ENCODE measurements at places on chromosomes 3 and 15.

DNA sequence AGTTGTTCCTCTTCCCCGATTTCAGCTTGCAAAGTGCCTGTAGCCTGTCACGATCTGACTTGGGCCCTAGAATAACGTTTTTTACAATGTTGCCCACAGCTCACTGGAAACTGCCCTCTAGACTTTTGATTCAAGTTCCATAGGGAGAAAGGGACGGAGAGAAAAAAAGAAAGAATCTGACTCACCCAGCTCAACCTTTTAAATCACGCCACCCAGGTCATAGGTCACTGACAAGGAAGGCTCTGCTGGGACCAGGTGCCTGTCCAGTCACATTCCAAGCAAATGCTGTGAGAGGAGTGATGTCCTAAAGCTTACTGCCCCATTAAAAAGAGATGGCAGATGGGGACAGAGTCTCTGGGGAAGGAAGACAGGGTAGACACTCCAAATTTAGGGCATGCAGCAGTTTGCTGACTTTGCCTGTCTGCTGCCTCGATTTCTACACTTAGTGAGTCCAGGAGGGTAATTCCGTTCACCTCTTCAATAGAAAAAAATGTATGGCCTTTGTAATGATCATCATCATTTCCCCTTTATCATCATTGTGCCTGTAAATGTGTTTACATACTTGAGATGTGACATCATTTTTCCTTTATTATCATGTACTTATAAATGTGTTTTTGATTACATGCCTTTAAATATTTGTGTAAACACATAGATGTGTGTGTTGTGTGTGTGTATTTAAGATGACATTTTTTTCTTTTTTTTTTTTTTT, 8.4 kb upstream of the MYO1E start:
- DNase-seq = no peak

- no peak for DNase-seq
Observed at GRCh38 chr15:49079340-49080039, 33.2 kb upstream of the SECISBP2L start.

DNA sequence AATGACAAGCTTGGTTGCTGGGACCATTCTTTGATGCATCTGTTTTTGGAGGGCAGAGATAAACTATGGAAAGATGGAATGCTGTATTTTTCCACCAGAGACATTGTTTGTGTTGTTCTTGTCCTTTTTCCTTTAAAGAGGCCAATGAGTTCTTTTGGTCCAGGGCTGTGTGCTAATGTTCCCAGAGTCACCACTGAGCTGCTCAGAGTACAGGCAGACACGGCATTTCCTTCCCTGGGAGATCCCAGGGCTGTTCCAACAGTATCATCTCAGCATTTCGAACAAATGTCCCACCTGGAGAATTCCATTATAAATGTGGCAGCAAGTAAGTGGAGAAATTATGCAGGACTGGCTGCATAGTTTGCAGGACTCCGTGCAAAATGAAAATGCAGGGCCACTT, 190.6 kb downstream of the IL20RB start:
- no peak for DNase-seq

- DNase-seq = no peak
Observed at GRCh38 chr3:172107403-172107802, 68.0 kb downstream of the FNDC3B start.

DNA sequence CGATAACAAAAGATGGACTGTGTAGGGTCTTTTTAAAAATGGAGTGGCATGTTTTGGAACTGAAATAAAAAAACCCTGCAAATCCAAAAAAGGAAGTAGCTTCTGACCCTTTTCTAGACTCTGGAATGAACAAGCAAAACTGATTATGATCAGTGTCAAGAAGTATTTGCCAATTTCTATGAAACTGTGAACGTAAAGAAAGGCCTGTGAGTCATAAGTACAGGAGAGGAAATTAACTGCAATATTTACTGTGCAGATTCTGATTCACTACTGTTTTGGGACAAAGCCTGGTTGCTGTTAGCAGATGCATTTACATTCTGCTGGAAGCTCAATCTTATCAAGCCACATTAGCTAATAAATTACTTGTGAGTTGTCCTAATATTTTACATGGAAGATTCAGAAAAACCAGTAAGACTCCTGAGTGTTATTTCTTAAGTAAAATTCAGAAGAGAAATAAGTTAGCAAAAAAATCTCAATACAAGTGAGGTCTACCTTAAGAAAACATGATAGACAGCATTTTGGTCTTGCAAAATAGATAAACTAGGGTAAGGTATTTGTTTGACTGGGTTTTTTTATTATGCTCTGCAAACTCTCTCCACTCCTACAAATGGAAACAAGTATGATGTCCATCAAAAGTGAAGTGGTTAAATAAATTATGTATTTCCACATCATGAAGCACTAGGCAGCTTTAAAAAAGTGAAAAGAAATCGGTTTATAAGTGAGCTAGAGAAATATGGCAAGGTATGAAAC, 90.2 kb upstream of the LMOD3 start:
- DNase-seq = no peak

DNA sequence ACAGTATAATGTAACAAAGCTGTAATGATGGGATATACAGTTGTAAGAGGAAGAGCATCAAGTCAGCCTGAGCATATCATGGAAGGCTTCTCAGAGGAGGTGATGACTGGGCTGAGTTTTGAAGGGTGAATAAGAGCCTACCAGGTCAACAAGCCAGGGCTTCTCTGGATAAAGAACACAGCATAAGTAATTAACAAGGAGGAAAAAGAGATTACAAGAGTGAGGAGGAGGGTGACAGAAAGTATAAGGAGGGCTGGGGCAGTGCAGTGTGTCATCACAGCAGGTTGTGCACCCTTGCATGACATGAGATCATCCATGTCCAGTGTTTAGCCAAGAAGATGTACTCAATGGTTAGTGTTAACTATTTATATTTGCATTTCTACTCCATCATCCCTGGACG, 16.9 kb upstream of the SPATA12 start:
- DNase-seq = no peak

- DNase-seq = no peak
Observed at GRCh38 chr3:46416811-46417510, 9.9 kb downstream of the CCRL2 start.

DNA sequence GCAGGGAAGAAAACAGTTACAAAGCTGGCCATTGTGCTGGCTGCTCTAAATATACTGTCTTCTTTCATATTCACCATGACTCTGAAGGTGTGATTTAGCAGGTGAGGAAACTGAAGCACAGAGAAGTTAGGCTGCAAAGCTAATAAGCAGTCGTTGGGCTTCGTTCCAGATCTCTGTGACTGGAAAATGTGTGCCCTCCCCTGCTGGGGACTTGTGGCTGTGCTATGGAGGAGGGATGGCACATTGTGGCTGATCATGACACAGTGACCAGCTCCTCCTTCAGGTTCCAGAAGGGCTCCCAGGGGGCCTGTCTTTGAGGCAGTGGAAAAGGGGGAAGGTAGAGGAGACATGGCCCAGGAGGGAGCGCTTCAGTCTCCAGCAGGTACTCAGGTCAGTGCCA, 19.2 kb downstream of the PXK start:
- no peak for DNase-seq

DNA sequence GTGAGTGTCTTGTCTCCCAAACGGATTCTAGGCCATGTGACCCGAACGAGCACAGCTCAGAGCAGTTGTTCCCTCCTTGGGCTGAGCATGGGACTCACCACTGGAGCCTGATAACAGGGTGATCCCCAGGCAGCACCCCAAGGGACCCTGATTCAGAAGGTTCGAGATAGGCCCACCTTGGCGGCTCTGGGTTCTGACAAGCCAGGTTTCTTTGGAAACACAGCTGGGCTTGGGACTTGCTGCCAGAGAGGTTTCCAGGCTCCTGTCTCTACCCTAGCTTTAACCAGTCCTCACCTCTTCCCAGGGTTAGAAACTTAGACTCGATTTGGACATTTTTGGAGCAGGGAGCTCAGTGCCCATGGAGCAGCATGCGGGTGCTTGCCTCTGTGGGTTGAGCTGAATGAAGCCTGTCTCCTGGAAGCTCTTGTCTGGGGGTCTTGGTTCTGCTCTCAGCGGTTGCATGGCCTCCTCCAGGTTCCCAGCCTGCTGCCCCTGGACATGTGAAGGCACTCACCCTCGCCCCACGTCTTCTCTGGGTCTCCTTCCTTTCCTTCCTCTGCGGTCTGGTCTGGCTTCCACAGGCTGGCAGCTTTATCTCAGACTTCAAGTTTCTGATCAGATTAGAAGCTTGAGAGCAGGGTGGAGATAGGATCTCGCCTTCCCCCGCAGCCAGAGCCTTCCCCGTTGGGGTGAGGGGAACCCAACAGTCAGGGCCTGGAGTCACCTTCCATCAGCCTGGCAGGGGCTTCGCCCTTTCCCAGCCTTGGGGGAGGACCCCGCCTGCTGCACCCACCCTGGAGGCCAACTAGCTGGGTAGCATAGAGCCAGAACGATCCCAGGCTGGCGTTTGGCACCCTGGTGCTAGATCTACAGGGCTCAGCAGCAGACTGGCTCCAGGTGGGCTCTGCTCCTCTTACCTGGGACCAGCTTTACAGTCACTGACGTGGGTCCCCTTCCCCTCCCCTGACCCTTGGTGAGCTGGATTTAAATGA, 21.0 kb downstream of the PAQR5 start:
- DNase-seq = no peak

DNA sequence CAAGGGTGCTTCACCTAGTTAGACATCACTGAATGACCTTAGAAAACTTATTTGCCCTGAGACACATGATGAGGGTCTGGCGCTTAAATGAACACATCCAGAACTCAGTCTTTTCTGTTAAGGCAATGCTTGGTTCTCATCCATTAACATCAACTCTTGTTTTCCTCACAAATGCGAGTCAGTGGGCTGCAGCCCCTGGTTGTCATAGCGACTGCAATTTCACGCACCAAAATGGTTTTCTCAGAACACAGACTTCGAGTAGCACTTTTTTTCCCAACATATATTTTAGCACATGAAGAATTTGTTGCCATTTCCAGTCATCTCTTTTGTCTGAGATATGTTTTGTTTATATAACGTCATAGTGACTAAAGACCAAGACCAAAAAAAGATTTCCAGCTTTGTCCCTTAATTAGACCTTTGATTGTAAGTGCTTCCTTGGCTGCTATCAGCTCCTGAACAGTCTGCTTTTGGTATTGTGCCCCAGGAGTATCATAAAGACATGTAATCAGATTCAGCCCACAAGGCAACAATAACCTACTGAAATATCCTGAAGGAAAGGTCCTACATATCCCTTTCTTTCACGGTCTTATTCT, 68.5 kb downstream of the GPR176 start:
- no peak for DNase-seq

DNA sequence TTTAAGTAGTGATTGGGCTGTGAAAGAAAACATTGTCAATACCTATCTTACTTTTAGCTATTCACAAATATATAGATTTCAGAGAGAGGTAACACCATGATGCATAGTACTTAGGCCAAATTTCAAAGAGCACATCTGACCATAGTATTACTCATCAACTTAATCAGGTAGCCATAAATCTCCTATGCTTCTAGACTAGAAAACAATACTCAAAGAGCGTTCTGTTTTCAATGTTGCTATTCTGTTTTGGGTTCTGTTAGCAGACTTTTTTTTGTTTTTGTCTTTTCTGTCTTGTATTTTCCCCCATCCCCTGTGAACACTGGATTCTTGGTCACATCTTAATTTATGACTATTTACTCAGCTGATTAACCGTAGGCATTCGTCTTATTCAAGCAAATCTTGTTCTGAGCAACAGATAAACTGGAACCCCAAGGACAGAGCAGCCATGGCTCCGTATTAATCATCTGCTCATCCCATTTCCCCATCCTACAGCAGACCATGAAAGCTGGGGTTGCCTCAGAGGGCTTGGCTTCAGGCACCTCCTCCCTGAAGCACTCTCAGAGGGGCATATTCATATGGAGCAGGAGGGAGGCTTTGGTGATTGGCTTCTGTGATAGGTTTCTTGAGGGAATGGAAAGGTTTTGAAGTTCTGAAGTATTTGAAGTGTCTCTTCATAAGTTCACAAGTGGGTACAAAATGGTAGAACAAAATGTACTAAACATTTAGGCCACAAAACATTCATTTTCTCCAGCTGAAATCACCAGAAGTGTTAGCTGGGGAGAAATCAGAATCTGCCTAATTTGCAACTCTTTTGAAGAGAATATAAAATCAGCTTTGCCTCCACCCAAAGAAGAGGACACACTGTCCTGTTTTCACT, 105.3 kb downstream of the TNIK start:
- no peak for DNase-seq

DNA sequence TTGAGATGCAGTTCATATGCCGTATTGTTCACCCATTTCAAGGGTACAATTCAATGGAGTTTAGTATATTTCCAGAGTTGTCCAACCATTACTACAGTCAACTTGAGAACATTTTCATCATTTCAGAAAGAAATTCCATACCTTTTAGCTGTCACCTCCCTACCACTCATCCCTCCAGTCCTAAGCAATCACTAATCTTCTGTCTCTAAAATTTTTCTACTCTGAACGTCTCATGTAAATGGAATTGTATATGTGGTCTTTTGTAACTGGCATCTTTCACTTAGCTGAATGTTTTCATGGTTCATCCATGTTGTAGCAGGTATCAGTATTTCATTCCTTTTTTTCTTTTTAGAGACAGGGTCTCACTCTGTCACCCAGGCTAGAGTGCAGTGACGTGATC, 51.1 kb downstream of the CMTM7 start:
- DNase-seq = no peak

DNA sequence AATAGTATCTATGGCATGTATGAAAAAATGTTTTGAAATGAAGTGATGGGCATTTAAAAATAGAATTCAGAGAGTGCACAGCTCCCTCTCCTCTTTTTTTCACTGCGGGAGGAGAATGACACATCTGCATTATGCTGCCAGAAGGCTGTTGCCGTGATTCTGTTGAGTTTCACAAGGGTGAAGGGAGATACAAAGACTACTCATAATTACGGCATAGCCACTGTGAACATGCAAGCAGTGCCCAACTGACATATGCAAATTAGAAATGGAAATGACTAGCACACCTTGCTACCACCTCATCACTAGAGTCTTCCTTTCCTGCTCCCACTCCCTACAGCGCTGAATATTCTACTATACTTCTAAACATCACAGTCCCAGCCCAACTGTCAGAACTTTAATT, 20.1 kb downstream of the IFT57 start:
- no peak for DNase-seq

- no peak for DNase-seq
Observed at GRCh38 chr15:70362350-70362749, 264.6 kb upstream of the TLE3 start.

DNA sequence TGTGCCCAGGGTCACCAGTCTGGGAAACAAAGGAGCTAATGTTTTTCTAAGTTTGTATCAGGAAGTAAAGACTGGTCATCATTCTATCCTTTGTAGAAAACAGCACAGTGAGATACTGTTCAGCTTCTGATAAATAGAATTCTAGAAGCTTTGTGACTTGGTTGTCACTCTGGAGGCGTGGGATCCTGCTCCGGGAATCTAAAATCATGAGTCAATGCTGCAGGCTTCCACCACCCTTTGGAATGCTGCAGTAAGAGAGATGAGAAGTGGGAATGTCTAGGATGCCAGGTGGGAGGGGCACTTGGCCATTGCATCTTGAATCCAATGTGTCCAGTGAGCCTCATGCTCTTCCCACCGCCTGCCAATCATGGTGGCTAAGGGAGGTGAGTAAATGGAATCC, 40.9 kb downstream of the SAMMSON start:
- DNase-seq = no peak

- DNase-seq = no peak
Observed at GRCh38 chr3:186236357-186237020, 125.5 kb downstream of the DGKG start.

GRCh38 chr3:101170062-101170771, 150.2 kb downstream of the IMPG2 start:
- DNase-seq = no peak

GRCh38 chr15:66481107-66481856, 16.3 kb downstream of the SNAPC5 start:
- DNase-seq = no peak

- DNase-seq = no peak
Observed at GRCh38 chr3:151268267-151269235, 9.8 kb downstream of the P2RY14 start.

- no peak for DNase-seq
Observed at GRCh38 chr3:124118397-124118796, 126.5 kb upstream of the ROPN1 start.

Data from cortex of kidney (tissue), 1 donor.